Stimulated activated CD8-positive, alpha-beta memory T cell treated with anti-CD3 and anti-CD28 coated beads, Interleukin-4, amount 100 ng/mL, for 1 hour (primary cell): ENCODE measurements at places on chromosomes 7 and 10.

- no peak for DNase-seq
Observed at GRCh38 chr7:31066516-31067130, 14.5 kb downstream of the ADCYAP1R1 start.

DNA sequence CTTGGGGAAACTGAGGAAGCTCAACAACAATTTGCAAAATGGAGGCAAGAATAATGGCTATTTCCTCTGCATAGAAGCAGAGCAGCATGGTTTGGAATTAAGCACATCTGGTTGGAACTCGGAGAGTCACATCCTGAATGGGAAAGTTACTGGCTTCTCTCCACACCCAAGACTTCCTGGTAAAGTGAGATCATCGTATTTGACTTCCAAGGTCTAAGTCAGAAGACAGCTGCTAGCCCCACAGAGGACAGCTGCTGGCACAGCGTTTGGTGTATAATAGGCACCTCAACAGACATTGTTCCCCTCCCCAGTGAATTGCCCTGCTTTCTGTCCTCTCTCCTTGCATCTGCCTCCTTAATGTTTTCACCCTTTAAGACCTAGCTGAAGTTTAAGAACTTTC lies 37.0 kb upstream of the NRF1 start:
- DNase-seq, result no peak

GRCh38 chr7:22663357-22663718 lies 63.7 kb upstream of the IL6 start:
- no peak for DNase-seq

- DNase-seq, result no peak
Observed at GRCh38 chr7:132161533-132161915, 414.7 kb downstream of the PLXNA4 start.

DNA sequence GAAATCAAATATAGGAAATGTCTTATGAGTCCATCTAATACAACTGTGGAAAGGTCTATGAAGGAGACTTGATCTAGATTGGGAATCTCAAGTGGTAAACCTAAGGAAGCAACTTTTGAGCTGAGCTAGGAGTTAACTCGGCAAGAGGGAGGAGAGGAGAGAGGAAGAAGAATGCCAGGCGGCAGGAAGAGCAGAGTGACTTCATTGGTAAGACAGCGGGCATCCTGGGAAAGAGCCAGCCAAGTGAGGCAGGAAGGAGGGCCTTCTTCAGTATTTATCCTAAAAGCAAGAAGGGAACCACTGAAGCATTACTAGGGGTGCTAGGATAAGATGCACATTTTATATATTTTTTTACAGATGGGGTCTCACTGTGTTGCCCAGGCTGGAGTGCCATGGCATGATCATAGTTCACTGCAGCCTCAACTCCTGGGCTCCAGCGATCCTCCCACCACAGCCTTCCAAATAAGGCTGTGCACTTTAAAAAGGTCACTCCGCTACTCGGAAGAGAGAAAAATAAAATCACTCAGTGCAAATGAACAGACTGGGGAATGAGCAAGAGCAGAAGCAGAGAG lies 2.0 kb downstream of the BCL7B start:
- DNase-seq, result no peak

- DNase-seq, result no peak
Observed at GRCh38 chr7:134089446-134089845, 37.7 kb upstream of the LRGUK start.

DNA sequence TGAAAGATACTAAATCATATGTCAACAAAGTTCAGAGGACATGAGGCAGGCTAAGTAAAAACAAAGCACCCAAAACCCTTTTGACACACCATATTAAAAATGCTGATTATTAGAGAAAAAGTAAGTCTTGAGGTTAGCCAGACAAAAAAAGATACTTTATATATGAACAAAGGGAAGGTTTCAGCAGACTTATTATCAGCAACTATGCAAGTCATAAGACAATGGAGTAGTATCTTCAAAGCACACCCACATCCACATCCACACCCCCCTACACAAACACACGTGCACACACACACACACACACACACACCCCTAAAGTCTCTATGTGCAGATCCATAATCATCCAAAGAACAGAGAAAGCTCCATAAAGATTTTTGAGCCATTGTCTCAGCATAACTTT lies 1373.9 kb upstream of the CELF2 start:
- DNase-seq, result no peak

DNA sequence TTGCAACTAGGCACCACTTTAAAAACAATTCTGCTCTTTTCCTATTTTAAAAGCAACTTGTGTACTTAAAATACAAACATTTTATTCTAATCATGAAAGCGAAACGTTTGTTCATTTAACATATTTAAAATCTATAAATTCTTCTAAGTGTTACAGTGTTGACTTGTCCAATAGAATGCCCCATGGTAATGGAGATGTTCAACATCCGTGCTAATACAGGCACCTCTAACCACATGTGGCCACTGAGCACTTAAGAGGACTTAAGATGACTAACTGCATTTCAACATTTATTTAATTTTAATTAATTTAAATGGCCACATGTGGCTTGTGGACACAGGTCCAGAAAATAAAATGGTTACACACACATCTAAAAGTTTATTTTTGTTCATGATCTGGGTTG lies 115.1 kb downstream of the TPK1 start:
- no peak for DNase-seq

GRCh38 chr7:22726345-22726906 lies 574 bp upstream of the IL6 start:
- no peak for DNase-seq

GRCh38 chr7:18495412-18496340 lies at the start of gene HDAC9:
Gene HDAC9 (plus strand): TSS chr7:18495749. CDS start chr7:18496303, 554 bp downstream.
- no peak for DNase-seq

- no peak for DNase-seq
Observed at GRCh38 chr10:121154846-121155245, 303.7 kb downstream of the WDR11 start.

- no peak for DNase-seq
Observed at GRCh38 chr7:4266270-4267040, 415.6 kb upstream of the FOXK1 start.

GRCh38 chr10:75108684-75109458 lies 2.6 kb upstream of the SAMD8 start:
- no peak for DNase-seq

DNA sequence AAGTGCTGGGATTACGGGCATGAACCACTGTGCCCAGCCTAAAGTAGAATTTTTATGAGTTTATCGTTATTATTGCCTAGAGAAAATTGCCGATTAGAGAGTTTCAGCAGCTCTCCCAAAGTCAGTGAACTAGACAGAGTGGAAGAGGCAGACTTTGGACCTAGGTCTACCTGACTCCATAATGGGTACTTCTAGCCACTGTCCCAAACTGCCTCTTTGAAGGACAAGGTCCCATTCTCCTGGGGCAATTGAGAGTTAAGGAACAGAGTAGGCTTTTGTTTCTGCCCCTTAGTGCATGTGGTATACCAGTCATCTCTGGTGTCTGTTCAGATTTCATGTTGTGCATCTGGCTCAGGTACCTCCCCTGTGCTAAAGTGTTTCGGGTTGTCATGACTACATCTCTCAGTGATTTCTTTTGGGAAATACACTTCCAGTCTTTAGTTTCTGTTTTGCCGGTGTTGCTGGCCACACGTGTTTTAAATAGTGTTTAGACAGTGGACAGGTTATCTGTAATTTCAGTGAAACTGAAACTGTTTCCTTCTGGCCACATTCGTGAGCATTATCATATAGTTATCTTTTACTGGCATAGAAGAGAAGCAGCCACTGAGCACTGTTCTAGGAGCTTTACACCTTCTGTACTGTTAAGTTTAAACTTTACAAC lies 4.7 kb downstream of the TMEM236 start:
- DNase-seq, result no peak

DNA sequence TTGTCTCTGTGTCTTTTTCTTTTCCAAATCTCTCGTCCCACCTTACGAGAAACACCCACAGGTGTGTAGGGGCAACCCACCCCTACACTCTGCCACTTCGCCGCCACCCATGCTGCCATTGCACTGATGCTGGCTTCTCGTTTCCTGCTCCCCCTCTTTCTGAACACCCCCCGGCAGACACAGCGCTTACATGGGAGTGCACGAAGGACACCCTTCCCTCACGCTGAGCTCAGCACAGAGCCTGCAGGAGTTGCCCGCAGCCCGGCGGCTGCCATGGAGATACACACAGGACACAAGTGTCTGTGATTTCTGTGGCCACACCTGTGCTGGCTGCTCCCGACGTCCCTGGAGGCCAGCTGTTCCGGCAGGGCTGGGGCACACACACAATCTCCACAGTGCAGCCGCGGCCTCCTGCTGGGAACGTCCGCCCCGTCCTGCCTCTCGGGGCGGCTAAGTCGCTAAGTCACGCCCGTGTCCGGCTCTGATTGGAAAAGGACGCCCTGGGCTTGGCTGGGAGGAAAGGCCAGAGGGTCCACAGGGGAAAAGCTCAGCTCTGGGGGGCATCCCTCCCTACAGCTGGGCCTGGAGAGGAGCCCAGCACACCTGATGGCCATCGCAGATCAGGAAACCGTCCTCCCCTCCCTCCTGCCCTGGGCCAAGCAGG lies 349.8 kb downstream of the PTPRN2 start:
- no peak for DNase-seq

DNA sequence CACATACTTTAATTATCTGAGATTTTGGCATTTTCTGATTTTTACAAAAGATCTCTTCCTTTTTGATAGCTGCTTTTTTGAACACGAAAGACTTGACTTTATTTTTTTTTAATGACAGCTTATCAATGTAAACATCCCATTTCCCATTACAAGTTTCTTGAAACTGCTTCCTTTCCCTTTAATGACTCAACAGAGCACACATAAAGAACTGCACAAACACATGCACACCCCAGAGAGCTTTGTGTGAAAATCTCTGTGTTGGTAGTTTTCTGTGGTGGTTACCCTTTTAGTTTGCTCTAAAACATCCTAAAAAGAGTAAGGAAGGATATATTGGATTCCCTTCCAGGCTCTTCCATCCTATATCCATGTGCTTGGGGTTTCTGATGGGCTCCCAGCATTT lies 125.1 kb upstream of the ZNF32 start:
- DNase-seq, result no peak

GRCh38 chr10:8095959-8096358 lies 41.5 kb downstream of the GATA3 start:
- no peak for DNase-seq

DNA sequence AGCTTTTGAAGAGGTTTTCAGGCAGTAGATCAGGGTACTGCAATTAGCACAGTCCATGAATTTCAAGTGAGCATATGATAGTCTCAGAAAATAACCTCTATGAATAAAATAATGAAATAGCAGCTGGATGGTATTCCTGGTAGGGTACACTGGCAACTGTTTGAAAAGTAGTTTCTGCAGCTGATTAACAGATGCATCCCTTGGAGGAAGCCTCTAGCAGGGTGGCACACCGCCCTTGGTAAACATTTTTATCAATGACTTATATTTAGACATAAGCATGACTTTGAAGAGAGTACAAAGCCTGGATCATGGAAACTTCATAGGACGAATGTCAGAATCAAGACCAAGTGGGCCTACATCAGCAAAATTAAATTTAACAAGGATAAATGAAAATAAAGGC lies 26.8 kb downstream of the WNT16 start:
- DNase-seq, result no peak

- DNase-seq, result no peak
Observed at GRCh38 chr7:24406789-24407299, 122.9 kb downstream of the NPY start.

GRCh38 chr10:47165711-47166404 lies 134.1 kb upstream of the GDF10 start:
- DNase-seq, result no peak

DNA sequence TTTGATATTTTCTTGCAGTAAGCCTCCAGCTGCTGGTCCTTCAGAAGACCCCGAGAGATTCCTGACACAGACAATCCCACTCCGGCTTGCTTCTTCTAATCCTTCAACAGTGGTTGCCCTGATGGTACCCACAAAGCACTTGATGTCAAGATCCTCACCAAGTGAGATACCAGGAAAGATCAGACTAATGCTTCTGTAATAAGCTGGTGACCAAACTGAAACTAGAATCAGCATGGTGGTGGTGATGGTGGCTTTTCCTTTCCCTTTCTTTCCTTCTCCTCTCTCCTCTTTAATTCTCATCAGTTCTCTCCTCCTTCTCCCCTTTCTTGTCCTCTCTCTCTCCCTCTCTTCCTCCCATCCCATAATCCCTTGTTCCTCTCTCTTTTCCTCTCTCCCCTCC lies 25.8 kb upstream of the CASD1 start:
- DNase-seq, result no peak

DNA sequence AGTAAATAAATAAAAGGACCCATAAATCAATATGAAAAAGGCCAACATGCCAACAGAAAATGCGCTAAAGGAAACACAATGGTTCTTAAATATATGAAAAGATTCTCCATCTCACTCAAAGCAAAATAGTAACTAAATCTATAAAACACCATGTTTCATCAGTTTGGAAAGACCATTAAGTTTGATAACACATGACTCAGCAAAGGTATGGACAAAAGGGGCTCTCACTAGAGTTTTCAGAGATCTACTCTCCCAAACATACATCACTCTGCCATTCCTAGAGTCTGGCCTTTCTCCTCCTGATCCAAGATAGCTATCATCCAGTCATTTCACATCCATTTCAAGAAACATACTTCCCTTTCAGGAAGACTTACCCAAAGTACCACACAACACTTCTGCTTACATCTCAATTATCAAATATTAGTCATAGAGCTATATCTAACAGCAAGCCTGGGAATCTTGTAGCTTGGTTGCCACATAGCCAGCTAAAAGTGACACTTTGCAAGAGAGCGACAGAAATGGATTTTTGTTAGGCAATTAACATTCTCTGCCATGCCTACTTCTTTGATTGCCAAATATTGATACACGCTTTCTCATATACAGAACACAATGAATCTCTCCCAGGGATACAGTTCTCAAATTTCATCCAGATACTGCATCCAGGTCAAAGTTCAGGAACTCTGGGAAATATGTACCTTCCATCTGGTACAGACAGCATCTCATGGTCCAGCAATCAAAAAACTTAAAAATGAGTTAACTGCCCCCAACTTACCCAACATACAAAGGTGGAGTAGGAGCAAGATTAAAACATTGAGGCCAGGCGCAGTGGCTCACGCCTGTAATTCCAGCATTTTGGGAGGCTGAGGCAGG lies 28.8 kb downstream of the TOMM7 start:
- no peak for DNase-seq

GRCh38 chr7:16915405-16915804 lies 33.6 kb upstream of the AGR3 start:
- no peak for DNase-seq

- no peak for DNase-seq
Observed at GRCh38 chr10:43250615-43251418, 16.0 kb downstream of the RASGEF1A start.

- no peak for DNase-seq
Observed at GRCh38 chr10:42937048-42937447, 139.8 kb upstream of the RET start.

GRCh38 chr7:15174485-15174884 lies 271.9 kb upstream of the DGKB start:
- DNase-seq, result no peak

GRCh38 chr10:12628153-12628552 lies 278.8 kb downstream of the CAMK1D start:
- no peak for DNase-seq

DNA sequence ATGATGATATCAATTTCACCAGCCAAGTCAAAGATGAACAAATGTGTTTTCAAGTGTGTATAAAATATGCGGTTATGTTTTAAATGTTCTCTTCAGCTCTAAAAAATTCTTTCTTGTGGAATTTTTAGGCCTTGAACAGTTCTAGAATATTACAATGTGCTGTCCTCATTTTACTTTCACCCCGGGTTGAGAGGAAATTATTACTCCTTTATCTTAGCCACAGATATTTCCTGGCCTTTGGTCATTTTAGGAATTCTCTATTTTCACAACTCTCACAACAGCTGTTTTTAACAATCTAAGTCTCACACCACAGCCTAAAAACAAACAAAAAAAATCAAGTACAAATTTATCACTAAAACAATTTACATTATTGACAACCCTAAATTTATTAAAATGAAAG lies 112.2 kb upstream of the HGF start:
- no peak for DNase-seq
